Suppressor macrophage treated with lipopolysaccharide for 1 hour (primary cell): ENCODE measurements at places on chromosomes 5 and 9.

DNA sequence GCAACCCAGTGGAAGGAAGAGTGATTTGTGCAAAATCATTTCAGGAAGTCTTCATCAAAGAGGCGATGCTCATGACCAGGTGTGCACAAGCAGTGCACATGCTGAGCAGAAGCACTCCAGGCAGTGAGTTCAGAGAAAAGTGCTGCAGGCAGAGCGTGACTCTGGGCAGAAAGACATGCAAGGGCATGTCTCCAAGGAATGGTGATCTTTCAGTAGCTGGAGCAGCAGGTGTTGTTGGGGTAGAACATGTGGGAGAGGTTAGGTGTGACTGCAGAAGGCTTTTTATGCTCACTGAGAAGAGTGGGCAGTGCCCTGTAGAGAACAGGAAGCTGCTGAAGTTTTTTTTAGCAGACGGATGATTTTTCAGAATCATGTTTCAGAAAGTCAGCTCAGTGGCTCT is 545.4 kb upstream of the TLE4 start:
- DNase-seq, result no peak

- DNase-seq, result no peak
These were observed 76.2 kb downstream of the SLF1 start for GRCh38 chr5:94694671-94695070.

- no peak for DNase-seq
These were observed 3.5 kb upstream of the AIF1L start for GRCh38 chr9:131092548-131093440.

- DNase-seq, result peak; percentile 87
These were observed 185.9 kb upstream of the RASA1 start for GRCh38 chr5:87081511-87082372.

DNA sequence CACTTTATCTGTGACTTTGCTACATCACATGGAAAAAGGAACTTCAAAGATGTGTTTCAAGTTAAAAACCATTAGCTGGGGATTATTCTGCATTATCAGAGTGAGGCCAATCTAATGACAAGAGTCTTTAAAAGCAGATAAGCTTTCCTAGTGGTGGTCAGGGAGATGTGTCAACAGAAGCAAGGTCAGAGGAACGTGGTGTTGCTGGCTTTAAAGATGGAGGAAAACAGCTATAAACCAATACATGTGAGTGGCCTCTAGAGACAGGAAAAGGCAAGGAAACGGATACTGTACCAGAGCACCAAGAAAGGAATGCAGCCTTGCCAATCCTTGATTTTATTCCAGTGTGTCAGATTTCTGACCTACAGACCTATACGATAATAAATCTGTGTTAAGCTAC is 204.2 kb downstream of the TAF11L14 start:
- DNase-seq, result no peak

GRCh38 chr9:8871396-8871795 is 1071.8 kb upstream of the DMAC1 start:
- DNase-seq, result no peak

GRCh38 chr5:126686451-126687126 is 85.8 kb downstream of the PHAX start:
- no peak for DNase-seq

DNA sequence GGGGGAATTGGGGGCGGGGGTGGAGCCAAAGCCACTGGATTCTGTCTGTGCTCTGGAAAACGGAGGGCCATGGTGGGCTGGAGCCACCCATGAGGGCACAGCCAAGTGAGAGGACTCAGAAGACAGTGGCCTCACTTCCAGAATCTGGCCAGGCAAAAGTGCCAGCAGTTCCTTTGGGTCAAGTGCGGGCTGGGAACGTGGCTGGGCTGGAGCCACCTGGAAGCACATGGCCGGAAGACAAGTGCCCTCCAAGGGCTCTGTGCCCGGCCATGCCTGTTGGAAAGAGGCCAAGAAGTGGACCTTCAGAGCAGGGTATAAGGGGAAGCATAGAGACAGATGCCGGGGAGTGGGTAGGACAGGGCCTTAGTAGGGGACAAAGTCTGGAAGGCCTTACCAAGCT is 11.7 kb upstream of the SH3PXD2B start:
- DNase-seq, result no peak

DNA sequence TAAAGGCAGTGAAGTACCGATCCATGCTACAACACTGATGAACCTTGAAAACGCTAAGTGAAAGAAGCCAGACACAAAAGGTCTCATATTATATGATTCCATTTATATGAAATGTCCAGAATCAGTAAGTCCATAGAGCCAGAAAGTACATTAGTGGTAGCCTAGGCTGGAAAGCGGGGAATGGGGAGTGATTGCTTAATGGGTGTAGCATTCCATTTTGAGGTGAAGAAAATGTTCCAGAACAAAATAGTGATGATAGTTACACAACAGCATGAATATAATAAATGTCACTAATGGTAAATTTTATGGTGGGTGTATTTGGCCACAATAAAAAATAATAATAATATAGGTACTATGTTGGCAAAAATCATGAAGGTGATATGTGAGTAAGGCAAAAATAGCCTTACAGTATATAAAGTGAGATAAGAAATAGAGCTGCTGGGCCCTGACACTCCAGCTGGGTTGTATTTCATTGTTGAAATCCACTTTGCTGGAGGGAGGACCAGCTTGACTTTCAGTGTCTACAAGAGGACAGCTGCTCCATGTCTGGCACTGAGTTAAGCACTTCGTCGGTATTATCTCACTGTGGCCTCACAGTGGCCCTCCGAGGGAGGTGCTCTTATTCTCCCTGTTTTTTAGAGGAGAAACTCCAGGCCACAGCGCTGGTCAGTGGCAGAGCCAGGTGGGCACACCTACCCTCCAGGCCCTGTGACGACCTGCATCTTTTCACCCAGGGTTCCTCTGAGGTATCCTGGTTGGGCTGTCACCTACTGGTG is 22.4 kb upstream of the ANGPTL2 start:
- DNase-seq, result no peak

- no peak for DNase-seq
These were observed 353.5 kb upstream of the CDH6 start for GRCh38 chr5:30839956-30840355.

- peak; percentile 90 for DNase-seq
These were observed 17.7 kb downstream of the IL31RA start for GRCh38 chr5:55868846-55869245.

DNA sequence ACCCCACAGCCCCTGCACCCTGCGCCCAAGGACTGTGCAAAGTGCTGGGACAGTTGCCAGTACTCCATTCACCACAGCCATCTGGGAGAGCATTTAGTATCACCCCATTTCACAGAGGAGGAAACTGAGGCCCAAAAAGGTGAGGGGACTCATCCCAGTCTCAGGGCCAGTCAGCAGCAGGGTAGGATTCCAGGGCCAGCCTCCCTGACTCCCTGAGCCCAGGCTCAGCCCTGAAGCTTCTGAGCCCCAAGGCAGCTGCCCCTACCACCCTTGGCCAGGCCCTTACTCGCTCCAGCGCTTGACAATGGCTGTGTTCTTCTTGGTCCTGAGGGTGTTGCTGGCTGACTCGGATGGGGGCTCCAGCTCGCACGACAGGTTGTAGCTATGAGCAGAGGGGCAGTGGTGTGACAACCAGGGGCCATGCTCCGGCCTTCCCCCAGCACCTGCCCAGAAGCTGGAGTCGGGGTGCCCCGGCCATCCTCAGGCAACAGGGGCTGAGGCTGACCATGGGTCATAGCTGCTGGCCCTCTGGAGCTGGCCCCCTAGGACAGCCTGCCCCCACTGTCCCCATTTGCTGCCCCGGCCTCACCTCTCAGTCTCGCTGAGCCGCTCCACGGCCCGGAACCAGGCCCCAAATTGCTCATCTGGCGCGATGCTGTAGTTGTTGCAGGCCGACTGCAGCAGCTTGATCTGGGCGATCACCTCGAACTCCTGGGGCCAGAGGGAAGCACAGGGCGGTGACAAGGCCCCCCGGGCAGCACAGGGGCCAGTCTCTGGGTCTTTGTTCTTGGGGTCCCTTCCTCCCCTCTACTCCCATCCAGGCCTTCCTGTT is 18.6 kb downstream of the RALGDS start:
- no peak for DNase-seq

DNA sequence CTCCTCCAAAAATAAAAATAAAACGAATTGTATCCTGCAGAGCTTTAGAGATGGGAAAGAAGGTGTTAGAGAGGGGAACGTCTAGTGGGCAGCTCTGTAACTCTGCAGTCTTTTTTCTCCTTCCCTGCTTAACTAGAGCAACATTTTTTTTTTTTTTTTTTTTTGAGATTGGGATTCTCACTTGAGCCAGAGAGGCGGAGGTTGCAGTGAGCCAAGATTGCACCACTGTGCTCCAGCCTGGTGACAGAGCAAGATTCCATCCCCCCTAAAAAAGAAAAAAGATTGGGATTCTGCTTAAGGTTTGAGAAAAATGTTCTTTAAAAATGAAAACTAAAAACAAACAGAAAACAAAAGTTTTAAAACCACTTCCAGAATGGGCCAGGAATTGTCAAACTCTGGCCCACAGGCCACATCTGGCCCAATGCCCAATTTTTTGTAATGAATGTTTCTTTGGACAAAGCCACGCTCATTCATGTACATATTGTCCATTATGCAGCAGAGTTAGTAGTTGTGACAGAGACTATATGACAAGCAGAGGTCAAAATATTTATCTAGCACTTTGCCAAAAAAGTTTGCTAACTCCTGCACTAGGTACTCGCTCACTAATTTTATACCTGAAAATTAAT is 98.5 kb downstream of the ZCCHC7 start:
- no peak for DNase-seq

GRCh38 chr5:21807953-21808352 is 1045.2 kb downstream of the CDH12 start:
- peak; percentile 46 for DNase-seq

- peak; percentile 56 for DNase-seq
These were observed 14.4 kb upstream of the ABLIM3 start for GRCh38 chr5:149126906-149127305.

GRCh38 chr9:4065054-4065453 is 234.8 kb downstream of the GLIS3 start:
- DNase-seq, result no peak

- no peak for DNase-seq
These were observed 172.9 kb upstream of the SMIM23 start for GRCh38 chr5:171612749-171613148.

DNA sequence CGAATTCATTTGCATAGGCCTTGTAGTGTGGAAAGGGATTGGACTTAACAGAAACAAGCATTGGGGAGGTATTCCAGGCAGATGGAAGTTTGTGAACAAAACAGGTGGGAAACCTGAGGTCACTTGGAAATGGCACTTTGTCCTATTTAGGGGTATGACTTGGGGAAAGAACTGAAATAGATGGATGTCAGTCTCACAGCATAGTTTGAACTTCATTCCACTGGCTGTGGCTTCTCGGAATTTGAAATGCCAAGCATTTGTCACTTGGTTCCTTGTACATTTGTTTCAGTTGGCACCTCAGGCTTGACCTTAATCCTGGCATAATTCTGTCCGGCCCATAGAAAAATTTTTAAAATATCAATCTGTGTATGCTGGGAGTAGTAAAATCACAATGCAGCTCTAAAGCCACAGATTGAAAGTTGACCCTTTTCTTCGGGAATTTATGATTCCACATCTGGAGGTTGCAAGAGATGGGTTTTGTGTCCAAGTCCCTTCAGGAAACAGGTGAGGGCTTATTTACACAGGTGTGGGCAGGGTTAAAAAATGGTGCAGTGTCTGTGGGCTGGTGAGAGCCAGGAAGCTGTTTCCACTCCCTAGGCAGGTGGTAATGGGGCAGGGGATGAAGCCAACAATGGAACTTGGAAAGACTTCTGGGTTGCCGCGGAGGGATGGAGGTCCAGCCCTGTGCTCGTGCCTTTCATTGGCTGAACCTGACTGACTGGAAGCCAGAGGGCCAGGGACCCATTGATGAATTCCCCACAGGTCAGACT is 39.2 kb upstream of the PDE8B start:
- peak; percentile 16 for DNase-seq

DNA sequence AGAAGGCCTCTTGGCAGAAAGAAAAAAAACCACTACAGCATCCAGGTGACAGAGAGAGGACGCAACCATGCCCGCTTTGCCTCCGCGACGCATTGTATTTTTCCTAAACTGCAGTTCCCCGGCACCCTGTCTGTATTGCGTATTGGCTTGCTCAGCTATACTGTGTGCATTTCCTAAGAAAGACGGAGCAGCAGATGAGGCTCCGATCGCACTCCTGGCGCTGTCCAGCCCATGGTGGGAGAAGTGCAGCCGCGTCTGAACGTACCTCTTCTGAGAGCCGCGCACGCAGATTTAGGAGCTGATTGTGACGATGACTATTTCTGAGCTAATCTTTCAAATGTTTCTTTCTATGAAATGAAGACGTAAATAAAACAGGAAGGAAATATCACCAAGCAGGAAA is 366.5 kb downstream of the IRX1 start:
- DNase-seq, result no peak

DNA sequence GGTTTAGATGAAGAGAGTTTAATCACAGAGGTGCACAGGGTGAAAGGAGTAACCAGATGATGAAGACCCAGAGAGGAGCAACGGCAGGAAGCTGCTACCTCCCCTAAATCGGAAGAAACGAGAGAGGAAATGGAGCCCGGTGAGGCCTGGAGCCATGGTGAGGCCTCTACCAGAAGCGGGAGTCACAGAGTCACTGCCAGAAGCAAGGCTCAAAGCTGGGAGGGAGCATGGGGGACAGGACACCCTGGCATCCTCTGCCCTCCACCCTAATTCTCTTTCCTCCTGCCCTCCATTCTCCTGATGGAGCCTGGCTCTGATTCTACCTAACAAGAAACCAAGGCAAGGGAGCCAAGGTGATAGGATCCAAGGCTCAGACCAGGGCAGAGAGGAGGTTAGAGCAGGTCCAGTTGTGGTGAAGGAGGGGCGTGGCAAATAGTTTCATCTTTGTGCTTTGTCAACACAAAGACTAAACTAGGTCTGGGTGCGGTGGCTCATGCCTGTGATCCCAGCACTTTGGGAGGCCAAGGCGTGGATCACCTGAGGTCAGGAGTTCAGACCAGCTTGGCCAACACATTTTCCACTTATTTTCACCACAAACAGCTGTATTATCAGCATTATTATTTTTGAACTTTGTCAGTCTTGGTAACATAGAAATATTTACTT is 134.4 kb upstream of the RAI14 start:
- DNase-seq, result no peak

- no peak for DNase-seq
These were observed 12.0 kb upstream of the QSOX2 start for GRCh38 chr9:136257381-136258298.

GRCh38 chr5:177524539-177524900 is 7.8 kb upstream of the DDX41 start:
- no peak for DNase-seq

DNA sequence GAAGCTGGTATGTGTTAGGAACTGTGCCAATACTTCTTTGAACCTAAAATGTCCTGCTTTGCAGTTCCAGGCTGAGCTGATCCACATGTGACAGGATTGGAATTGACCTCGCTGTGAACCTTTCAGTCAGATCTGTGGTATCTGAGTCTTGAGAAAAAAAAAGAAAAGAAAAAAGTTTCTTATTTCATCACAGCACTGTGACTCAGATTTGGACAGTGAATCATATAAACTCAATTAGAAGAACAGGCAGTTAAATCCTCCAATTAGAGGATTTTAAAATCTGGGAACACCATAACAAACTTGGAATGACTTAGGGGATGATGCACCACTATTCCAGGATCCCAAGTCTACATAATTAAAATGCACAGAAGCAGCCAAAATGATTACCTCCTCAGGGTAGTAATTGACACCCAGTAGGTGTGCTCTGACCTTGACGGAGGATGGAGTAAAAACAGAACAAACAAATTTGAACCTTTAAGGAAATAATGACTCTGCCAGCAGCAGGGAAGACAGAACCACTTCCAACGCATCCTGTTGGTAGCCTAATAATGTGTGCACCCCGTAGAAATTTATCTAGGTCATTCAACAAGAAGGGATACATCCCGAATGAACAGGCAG is 57.8 kb upstream of the RAI14 start:
- peak; percentile 76 for DNase-seq

- DNase-seq, result peak; percentile 33
These were observed 369 bp downstream of the OCLN start for GRCh38 chr5:69492923-69493395.
